ENCODE measurements at places on chromosomes 3 and 15.

DNA sequence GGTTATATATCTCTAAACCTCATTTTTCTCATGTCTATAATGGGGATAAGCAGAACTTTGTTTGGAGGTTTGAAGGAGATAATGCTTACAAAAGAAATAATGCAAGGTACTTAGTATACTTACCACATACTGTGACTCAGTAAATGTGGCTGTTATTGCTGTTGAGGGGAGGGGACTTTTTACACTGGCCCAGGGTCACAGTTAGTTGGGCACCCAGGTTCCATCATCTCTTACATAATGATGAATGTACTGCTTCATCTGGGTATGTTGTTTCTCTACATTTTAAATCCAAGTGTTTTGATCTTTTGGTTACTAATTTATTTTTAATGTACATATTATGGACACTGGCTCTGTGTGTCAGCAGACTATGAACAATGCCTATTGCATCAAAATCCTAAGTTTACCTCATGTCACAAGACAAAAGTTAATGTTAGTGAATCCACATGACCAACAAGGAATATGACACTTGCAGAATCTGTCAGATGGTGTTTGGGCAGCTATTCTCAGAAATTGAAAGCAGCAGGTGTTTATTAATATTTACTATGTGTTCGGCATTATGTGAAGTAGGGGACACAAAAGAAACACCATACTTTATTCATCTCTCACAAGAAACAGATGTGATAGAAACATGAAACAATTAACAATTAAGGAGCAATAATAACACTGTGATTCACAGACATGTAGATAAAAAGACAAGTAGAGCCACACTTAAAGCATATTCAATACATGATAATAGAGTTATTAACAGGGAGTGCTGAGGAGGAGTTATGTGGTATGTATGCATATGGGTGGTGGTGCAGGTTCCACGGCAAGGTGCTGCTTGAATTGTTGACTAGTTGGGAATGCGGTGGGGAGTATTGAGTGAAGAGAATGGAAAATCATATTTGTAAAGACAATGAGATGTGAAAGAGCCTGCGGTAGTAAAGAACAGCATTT is 109.7 kb downstream of the GALK2 start:
- DNase-seq: no peak

DNA sequence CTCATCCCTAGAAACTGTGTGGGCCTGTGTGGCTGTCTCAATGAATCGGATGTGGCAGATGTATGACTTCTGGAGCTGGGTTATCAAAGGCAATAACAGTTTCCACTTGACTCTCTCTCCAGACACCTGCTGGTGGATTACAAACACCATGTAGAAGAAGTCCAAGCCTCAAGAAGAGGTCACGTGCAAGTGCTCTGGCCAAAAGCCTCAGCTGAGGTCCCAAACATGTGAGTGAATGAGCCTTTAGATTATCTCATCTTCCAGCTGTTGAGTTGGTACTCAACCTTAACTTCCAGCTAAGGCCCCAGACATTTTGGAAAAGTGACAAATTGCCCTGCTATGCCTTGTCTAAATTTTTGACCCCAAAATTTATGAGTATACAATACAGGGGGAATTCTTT is 42.7 kb upstream of the IL12A start:
- DNase-seq: no peak

DNA sequence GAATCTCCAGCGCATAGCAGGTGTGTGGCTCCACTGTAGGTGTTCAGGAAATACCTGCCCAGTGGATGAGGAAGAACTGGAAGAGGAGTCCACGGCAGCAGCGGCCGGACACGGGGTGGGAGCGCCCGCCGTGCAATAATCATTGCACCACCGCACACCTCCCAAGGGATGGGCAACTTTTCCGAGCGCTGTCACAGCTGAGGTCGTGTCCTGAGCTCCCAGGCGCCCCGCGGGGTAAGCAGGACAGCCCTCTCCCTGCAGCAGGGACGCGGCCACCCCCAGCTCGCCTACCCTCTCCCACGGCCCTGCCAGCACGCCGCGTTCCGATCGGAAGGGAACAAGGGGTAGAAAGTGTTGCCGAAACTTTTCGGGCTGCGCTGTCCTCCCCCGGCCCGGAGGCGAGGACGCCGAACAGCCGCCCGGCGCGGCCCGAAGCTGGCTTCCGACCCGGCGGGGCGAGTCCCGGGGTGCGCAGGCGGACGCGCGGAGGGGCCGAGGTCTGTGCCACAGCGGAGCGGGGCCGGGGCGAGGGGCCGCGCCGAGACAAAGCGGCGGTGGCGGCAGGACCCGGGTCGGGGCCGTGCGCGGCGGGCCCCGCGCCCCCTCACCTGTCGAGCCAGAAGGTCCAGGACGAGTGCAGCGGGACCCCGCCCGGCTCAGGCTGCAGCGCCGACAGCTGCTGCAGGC is 475 bp downstream of the EIF4E3 start:
- peak; percentile 44 for DNase-seq

- no peak for DNase-seq
These were observed 180.6 kb downstream of the CHL1 start for GRCh38 chr3:377158-377561.

GRCh38 chr15:93826790-93827189 is 404.6 kb upstream of the MCTP2 start:
- no peak for DNase-seq

DNA sequence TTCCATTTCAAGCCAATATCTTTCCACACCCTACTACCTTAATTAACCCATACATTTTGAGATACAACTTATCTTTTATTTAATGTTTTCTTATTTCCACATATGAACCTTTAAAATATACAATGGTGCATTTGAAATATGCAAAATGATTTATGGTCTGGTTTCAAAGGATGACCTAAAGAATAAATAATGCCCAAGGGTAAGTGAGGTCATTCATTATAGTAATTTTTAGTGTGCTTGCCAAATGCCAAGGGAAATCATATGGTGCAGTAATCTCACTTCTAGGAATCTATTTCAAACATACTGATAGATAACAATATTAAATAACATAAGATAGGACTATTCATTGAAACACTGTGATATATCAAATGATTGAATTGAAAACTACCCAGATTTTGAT is 1055.4 kb downstream of the AGBL1 start:
- no peak for DNase-seq

DNA sequence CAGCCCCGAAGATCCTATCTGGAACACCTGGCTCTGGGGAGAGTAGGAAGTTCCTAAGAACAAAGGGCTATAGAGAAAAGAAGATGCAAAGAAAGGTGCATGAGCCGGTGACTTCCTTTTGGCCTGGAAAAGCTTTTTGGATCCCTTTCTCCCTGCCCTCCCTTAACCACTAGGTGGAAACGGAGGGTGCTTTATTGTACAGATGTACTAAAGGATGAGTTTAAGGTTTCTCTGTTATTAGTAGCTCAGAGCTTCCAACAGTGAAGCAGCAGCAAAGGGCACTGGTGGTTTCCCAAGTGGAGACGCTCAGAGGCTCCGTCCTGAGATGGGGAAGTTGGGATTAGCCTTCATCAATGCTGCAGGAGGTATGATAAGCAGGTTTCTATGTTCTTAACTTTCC is 5.9 kb upstream of the ADGRG7 start:
- DNase-seq: no peak

DNA sequence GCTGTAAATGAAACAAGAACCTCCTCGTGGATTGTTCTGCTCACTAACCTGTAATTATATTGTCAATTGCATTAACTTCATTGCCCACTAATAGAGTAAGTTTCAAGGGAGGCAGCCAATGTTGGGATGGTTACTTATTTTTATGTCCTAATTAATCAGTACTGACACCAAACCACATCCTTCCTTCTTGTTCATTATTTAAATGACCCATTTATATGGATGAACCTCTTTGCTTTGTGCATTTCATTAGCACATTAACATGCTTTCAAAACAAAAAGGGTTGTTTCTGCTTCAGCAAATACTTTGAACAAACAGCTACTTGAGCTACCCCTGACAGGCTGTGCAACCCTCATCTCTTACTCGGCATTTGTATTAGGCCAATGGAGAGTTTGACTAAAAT is 374.2 kb downstream of the MECOM start:
- no peak for DNase-seq

DNA sequence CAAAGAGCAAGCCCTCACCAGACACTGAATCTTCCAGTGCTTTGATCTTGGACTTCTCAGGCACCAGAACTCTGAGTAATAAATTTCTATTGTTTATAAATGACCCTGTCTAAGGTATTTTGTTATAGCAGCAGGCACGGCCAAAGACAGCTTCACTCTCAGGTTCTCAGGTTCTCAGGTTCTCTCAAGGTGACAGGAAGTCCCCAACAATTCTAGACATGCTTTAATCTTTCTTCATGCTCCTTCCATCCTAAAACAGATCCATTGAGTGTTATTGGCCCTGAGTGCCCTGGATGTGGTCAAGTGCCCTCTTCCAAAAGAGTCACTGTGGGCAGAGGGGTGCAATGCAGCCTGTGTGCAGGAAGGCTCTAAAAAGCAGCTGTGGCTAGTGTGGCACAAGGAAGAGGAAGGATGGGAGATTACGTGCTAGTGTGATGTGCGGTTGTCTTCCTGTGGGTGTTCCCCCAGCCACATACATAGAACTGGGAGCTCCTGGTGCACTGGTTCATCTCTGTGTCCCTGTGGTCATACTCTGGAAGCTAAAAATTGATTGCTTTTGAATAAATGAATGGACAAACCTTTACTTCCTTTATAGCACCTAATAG is 11.0 kb upstream of the RAB7A start:
- DNase-seq: peak; percentile 68

GRCh38 chr3:160686955-160687535 is 10.1 kb downstream of the ARL14 start:
- DNase-seq: no peak

DNA sequence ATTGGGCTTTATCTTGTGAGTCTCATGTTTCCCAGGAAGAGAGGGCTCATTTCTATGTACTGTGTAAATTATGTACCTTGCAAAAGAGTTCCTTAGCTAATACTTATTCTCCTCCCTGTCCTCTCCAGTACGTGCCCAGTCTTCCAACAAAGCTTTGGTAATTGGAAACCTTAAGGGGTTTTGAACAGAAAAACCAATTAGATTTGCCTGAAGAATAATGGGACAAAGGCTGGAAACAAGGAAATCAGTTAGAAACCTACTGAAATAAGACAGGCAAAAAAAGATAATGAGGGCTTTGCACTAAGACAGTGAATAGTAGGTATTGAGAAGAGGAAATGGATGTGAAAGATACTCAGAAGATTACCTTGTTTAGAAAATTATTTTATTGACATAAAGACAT is 82.5 kb downstream of the SPRED1 start:
- no peak for DNase-seq
